Psoas muscle (tissue), 8 donors: ENCODE measurements at places on chromosomes 7 and 10. TPM values are rescaled to one million over a fixed set of nuclear protein-coding genes. Genes with fewer than 3 reads are reported as not detected.

DNA sequence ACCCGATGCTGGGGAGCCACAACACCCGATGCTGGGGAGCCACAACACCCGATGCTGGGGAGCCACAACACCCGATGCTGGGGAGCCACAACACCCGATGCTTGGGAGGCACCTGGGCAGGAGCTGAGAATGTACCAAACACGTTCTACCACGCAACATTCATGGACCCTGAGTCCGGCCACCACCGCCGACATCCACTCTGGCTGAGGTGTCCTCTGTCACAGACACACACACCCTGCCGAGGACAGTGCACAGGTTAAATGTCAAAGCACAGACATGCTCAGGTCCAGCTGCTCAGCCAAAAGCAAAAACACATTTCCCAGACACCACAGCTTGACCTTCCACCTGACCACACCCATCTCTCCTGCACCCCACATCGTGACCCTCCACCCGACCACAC, 148.4 kb downstream of the DIP2C start:
- no peaks in the 10 kb centered on the region for H3K36me3 ChIP-seq
- DNase-seq, result no peak
- no peaks in the 10 kb centered on the region for H3K27me3 ChIP-seq
- no peak overlapping the region for H3K4me3 ChIP-seq
- no peak overlapping the region for H3K27ac ChIP-seq

DNA sequence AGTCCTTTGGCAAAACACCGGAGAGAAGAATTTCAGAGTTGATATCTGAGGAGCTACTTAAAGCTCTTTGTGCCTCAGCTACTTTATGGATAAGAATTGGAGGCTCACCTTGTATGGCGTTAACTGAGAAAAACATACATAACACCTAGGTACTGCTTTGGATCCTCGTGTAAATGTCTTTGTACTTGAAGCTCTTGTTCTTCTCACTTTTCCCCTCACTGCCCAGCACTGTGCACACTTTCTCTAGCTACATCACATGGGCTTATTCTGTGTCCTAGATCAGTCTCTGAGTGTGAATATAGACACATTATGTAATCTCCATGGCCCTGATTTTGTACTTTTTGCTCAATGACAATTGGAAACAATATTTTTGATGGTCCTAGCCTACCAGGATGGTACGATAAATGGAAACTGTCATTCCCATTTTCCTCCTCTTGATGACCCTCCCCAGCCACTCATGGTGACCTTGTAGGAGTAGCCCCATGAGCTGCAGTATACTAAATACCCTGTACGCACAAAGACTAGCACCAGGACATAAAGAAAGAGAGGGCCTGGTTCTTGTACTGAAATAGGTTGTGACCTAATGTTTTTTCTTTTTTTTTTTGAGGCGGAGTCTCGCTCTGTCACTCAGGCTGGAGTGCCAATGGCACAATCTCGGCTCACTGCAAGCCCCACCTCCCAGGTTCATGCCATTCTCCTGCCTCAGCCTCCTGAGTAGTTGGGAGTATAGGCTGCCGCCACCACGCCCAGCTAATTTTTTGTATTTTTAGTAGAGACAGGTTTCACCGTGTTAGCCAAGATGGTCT, 22.1 kb downstream of the STAMBPL1 start:
- DNase-seq, result no peak
- no peak overlapping the region for H3K27ac ChIP-seq
- no peaks in the 10 kb centered on the region for H3K36me3 ChIP-seq
- H3K4me1 ChIP-seq, result no peaks in the 10 kb centered on the region
- no peaks in the 10 kb centered on the region for H3K27me3 ChIP-seq

DNA sequence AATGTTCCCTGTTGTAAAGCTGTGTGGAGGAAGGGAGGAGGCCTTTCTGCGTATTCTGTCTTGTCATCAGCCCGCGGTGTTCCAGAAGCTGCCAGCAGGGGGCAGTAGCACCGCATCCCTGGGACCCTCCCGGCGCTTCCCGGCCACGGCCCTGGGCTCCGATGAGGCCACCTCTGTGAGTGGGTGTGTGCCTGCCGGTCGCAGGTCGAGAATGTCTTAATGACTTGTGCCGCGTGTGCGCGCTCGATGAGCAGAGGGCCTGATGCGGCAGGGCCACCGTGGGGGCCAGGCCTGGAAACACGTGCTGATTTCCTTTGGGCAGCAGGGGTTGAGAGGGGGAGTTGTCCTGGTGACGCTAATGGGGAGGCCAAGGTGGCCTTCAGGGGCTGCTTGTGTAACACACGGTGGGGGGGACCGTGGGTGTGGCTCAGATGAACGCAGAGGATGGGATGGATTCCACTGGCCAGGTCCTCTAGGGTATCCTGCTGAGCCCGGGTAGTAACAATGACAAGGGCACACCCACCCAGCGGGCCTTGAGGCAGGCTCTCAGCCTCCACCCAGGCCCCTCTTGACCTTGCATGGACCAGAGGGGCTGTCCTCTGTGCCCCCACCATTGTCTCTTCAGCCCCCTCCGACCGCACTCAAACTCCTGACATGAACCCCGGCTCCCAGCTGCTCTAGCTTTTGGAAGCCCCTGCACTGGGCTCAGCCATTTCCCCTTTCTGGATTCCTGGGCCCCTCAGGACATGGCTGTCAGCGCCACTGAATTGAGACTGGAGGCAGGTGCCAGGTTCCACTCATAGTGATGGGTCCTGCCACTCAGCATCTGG, 135.9 kb upstream of the PODXL start:
- no peak overlapping the region for H3K27ac ChIP-seq
- H3K4me1 ChIP-seq, result no peaks in the 10 kb centered on the region
- no peaks in the 10 kb centered on the region for H3K27me3 ChIP-seq
- no peaks in the 10 kb centered on the region for H3K36me3 ChIP-seq
- no peak overlapping the region for H3K4me3 ChIP-seq

GRCh38 chr7:71389976-71390375, 258.0 kb downstream of the GALNT17 start:
- no peak for DNase-seq
- H3K4me1 ChIP-seq, result no peaks in the 10 kb centered on the region
- H3K27me3 ChIP-seq, result no peaks in the 10 kb centered on the region
- no peaks in the 10 kb centered on the region for H3K36me3 ChIP-seq
- H3K4me3 ChIP-seq, result no peak overlapping the region

DNA sequence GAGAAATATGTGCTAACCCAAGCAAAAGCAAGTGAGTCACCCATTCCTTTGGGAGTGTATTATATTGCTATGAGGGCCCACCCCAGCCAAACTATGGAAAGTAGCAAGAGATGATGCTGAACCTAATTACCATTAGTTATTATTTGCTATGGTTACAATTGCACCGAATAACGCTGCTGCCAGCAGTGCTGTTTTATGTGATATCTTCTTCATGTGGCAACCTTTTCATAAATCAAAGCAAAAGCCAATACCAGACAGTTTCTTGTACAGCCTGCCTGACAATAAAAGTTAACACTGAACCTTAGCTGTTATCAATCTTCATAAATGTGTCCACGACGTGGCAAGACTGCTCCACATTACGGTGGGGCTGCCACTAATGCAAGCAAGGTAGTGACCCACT, 241.7 kb upstream of the PLXNA4 start:
- H3K4me3 ChIP-seq, result no peak overlapping the region
- no peak for DNase-seq
- no peaks in the 10 kb centered on the region for H3K27me3 ChIP-seq
- peaks cover 13% of the 10 kb centered on the region for H3K4me1 ChIP-seq
- no peak overlapping the region for H3K27ac ChIP-seq

GRCh38 chr7:31545549-31545948, 31.7 kb downstream of the ITPRID1 start:
- H3K27me3 ChIP-seq, result no peaks in the 10 kb centered on the region
- H3K36me3 ChIP-seq, result no peaks in the 10 kb centered on the region
- no peak for DNase-seq
- no peaks in the 10 kb centered on the region for H3K4me1 ChIP-seq

DNA sequence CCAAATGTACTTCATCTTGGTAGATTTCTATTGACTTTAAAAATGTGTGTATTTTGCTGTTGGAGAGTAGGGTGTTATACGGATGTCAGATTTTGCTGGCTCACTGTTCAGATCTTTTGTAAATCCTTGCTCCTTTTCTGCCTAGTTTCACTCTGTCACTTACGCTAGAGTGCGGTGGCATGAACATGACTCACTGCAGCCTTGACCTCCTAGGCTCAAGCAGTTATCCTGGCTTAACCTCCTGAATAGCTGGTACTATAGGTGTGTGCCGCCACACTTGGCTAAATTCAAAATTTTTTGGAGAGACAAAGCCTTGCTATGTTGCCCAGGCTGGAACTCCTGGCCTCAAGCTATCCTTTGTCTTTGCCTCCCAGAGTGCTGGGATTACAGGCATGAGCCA, 29.4 kb downstream of the BMS1 start:
- H3K4me3 ChIP-seq, result no peak overlapping the region
- H3K27me3 ChIP-seq, result no peaks in the 10 kb centered on the region
- no peak overlapping the region for H3K27ac ChIP-seq
- H3K4me1 ChIP-seq, result no peaks in the 10 kb centered on the region
- peaks cover 2% of the 10 kb centered on the region for H3K36me3 ChIP-seq
- DNase-seq, result no peak

DNA sequence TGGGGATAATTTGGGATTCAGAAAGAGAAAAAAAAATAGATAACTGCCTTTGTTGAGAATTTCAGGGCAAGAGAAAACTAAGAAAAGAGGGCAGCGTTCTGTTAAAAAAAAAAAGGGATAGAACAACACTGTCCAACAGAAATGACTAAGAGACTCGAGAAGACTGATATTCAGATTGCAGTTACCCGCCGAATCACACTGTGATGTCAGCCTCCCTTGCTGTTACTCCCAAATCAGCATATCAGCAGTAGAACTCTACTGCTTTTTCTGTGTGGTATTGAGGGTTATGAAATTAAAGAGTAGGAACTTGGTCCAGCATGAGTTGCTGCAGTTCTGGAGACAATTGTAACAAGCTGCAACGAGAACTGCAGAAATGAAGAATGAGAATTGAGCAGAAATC, 1.9 kb downstream of the GJC3 start:
- H3K27ac ChIP-seq, result no peak overlapping the region
- no peak overlapping the region for H3K4me3 ChIP-seq
- H3K4me1 ChIP-seq, result no peaks in the 10 kb centered on the region
- no peak for DNase-seq
- no peaks in the 10 kb centered on the region for H3K27me3 ChIP-seq
- no peaks in the 10 kb centered on the region for H3K36me3 ChIP-seq

- H3K36me3 ChIP-seq, result no peaks in the 10 kb centered on the region
- no peaks in the 10 kb centered on the region for H3K27me3 ChIP-seq
- H3K27ac ChIP-seq, result no peak overlapping the region
- peaks cover 2% of the 10 kb centered on the region for H3K4me1 ChIP-seq
Measured at GRCh38 chr10:87799860-87800259, 18.2 kb downstream of the ATAD1 start.

- no peaks in the 10 kb centered on the region for H3K4me1 ChIP-seq
- H3K36me3 ChIP-seq, result no peaks in the 10 kb centered on the region
- no peaks in the 10 kb centered on the region for H3K27me3 ChIP-seq
- DNase-seq, result no peak
Measured at GRCh38 chr7:150719960-150720891, 3.8 kb downstream of the GIMAP1 start.

- H3K4me1 ChIP-seq, result no peaks in the 10 kb centered on the region
- H3K27me3 ChIP-seq, result no peaks in the 10 kb centered on the region
- DNase-seq, result no peak
- no peaks in the 10 kb centered on the region for H3K36me3 ChIP-seq
Measured at GRCh38 chr10:23364378-23364777, 19.8 kb upstream of the C10orf67 start.

GRCh38 chr10:90718182-90718581, 139.7 kb downstream of the HTR7 start:
- no peak overlapping the region for H3K27ac ChIP-seq
- no peak for DNase-seq
- H3K36me3 ChIP-seq, result no peaks in the 10 kb centered on the region
- H3K4me3 ChIP-seq, result no peak overlapping the region
- no peaks in the 10 kb centered on the region for H3K27me3 ChIP-seq

DNA sequence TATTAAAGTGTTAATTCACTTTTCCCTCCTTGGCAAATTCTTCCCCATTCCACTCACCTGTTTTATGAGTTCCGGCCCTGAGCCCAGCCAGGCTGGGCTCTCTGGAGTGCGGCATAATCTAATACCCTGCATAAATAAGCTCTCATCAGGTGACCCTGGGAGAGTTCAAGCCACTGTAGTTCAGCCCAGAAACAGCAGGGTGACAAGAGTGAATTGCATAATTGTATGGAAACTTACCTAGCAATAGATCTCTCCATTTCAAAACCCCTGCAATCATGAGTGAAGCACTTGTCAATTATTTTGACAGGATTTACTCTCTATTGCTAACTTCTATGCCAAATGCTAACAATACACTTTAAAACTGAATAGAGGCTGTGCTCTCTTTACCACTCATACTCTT, 94.7 kb downstream of the OSBPL3 start:
- no peak overlapping the region for H3K4me3 ChIP-seq
- peak overlapping the region; percentile 44 for H3K27ac ChIP-seq
- peaks cover 31% of the 10 kb centered on the region for H3K4me1 ChIP-seq
- H3K27me3 ChIP-seq, result no peaks in the 10 kb centered on the region
- no peaks in the 10 kb centered on the region for H3K36me3 ChIP-seq

DNA sequence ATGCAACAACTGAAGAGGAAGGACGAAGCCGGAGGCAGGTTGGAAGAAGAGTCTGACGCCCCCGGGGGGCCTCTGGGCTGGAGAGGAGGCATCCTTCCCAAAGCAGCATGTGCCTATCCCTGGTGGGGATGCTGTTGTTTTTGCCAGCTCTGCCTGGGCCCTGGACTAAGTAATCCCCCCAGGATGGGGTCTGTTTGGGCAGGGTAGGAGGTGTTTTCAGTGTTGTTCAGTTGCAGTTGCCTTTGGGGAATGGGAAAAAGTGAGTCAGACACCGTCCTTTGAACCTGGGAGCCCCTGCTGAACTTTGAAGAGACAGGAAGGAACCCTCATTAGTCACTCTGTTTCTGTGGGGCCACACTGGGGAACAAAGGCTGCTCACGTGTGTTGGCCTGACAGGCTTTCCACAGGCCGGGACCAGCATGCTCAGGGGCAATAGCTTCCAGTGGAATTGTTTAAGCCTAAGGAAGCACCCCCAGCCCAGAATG, 35.2 kb upstream of the GDF10 start:
- H3K36me3 ChIP-seq, result no peaks in the 10 kb centered on the region
- DNase-seq, result no peak
- H3K27ac ChIP-seq, result no peak overlapping the region
- no peaks in the 10 kb centered on the region for H3K27me3 ChIP-seq

DNA sequence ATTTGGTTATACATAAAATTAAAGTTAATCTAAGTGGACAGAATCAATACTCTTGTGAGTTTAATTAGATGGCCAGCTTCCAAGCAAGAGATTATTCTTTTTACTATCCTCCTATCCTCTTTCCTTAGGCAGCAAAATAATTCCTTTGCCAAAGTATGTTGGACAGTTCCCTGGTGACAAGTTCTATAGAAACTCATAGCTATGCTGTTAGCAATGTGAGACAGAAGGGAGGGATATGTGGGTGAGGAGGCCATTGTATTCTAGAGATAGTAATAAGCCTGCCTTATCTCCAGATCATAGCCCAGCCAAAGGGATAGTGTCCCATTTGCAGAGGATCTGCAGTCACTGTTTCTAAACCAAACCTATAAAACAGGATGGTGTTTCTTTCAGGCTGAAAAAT, 181.6 kb upstream of the HDAC9 start:
- no peak overlapping the region for H3K4me3 ChIP-seq
- H3K27ac ChIP-seq, result no peak overlapping the region
- H3K36me3 ChIP-seq, result no peaks in the 10 kb centered on the region
- H3K27me3 ChIP-seq, result no peaks in the 10 kb centered on the region
- DNase-seq, result no peak

PPIA gene
- total RNA-seq, result 251 TPM

CYP26C1 gene
- total RNA-seq, result 0.06 TPM

GJD4 gene
- not detected for total RNA-seq

STMP1 gene
- 23.9 TPM for total RNA-seq

OR6V1 gene
- total RNA-seq, result not detected

TMEM273 gene
- total RNA-seq, result 3.5 TPM

OGDHL gene
- total RNA-seq, result 0.32 TPM

TRIL gene
- 1.5 TPM for total RNA-seq

ABI1 gene
- 24.9 TPM for total RNA-seq

ABCB4 gene
- total RNA-seq, result 2.5 TPM

OPN1SW gene
- not detected for total RNA-seq
